ENCODE measurements at places on chromosomes 4 and X.

DNA sequence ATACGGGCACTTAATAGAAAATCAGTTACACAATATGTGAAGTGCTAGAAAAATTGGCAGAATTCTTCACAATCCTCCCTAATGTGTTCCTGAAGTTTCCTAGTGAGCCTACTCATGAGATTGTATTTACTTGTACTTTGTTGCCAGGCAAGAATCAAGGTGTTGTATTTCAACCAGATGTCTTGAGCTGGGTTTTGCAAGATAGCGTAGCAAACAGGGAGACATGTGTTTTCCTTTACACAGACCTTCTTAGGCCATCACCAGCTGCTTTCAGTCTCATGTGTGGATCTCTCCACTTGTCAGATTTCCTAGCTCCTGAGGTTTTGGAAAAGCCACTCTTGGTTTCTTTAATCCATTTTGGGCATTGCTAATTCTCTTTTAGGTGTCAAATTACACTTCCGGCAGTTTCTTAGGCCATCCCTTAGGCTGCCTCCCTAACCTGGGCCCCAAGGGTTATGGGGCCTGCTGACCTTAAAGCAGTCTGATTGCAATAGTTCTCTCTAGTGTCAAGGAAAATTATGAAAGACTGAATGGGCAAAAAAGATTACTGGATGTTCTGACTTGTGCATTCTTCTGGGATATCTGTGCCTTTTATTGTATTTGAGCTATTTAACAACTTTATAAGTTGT lies 12.2 kb upstream of the EDA start:
- no peak for DNase-seq

DNA sequence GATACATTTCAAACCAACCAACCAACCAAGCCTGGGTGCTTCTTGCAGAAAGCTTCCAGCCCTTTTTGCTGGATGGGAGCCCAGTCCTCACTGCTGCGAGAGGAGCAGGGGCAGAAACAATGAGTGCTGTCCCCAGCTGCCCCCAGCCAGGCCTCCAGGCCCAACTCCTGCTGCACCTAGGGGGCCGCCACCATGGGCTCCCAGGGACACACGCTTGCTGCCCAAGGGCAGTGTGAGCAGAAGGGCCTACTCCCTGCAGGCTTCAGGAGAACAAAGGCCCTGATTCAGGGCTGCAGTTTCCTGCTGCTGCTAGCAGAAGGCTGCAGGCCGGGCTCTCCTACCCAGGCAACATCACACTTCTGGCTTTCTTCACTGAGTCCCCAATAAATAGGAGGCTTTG lies 37.7 kb upstream of the ENPP6 start:
- DNase-seq: no peak

GRCh38 chrX:114717921-114718320 lies 134.0 kb downstream of the HTR2C start:
- DNase-seq: no peak

DNA sequence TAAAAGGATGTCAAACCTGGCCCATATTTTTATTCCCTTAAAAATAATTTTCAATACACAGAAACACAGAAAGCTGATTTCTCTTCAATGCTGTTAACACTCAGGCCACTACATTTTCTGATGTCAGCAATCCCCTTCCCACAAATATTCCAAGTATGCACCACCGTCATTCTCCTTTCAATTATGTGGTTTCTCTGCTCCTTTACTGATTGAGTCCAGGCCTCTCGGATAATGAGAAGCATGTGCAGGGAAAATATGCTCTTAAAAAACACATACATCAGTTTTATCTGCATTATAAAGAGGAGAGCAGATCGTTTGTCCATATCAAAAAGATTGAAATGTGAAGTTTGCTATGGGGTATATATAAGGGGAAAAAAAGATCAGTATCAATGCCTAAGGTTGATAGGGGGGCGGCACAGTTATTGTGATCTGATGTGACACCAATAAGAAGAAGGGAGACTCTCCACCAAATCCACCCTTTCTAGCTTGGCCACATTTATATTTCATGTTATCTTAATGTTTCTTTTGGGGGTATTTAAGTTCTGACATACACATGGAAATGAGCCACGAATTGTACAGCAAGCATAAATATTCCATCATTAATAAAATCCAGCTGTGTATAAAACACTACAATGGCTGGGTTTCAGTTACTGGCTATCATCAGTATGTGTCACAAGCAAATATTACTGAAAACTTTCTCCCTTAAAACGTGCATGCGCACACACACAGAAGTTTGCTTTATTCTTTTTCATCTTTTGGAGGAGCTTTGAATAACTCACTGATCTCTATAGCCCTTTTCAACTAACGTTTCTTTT lies 6.4 kb downstream of the AMOT start:
- DNase-seq: no peak

GRCh38 chr4:10346023-10346422 lies 111.2 kb downstream of the ZNF518B start:
- no peak for DNase-seq

DNA sequence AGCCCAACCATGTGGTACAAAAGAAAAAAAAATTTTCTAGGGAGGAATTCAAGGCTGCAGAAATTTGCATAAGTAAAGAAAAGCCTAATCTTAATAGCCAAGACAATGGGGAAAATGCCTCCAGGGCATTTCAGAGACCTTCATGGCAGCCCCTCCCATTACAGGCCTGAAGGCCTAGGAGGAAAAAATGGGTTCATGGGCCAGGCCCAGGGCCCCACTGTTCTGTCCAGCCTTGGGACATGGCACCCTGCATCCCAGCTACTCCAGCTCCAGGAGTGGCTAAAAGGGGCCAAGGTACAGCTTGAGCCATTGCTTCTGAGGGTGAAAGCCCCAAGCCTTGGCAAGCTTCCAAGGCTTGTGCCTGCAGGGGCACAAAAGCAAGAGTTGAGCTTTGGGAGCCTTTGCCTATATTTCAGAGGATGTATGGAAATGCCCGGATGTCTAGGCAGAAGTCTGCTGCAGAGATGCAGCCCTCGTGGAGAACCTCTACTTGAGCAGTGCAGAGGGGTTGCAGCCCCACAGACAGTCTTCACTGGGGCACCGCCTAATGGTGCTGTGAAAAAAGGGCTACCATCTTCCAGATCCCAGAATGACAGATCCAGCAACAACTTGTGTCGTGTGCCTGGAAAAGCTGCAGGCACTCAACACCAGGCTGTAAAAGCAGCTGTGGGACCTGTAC lies 111.0 kb downstream of the ANXA10 start:
- DNase-seq: no peak

DNA sequence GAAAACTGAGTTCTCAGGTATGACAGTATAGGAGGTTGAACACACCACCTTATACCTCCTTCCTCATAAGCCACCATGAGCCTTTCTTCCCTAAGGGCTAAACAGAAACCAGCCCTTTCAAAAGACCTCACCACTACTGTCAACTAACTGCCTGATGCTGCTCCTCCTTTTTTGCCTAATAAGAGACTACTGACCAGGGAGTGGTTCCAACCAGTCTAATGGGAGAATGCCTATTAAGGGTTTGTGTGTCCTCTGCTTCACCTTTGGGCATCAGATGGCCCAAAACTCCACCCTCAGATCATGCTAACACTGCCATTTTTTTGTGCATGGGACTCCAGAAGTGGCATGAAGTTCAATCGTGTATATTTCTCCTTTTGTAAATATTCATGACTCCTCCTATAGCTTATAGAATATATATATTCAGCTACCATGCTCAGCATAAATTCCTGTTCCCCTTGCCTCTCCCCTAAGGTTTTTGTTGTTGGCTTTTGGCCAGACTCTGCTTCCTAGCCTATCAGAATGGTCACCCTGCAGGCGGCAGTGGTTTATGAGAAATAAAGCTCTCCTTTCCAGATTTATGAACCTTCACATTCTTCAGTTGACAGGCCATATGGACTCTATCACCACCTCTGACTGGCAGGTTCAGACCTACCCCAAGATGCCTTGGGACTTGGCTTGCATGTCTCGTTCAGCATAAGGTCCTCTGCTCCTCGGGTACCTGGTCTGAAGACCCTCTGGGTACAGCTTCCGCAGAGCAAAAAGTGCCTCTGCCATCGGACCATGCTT lies 28.2 kb downstream of the FGFBP1 start:
- no peak for DNase-seq

GRCh38 chr4:7738458-7739076 lies 201.1 kb downstream of the AFAP1 start:
- no peak for DNase-seq

GRCh38 chr4:158018221-158018830 lies 154.5 kb downstream of the GASK1B start:
- DNase-seq: no peak

DNA sequence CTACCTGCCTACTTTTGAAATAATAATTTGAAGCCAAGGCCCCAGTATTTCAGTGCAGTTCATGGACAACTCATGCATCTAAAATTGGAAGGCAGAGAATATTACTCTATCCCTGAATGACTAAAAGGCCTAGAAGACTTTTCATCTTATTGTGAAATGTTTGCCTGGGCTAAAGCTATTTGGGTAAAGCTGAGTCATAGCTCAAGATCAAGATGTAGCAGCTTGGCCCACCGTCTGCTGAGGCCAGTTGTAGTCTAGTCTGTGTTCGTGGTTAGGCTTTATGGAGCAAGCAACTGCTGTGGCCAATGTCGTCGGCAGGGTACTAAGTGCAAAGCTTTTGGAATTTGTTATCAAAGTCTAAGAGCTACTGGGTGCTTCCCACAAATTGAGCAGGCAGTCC lies 929.1 kb downstream of the RAB28 start:
- DNase-seq: no peak

- DNase-seq: no peak
Measured at GRCh38 chr4:156536661-156537060, 434.9 kb downstream of the PDGFC start.

- no peak for DNase-seq
Measured at GRCh38 chr4:123597586-123597985, 201.0 kb downstream of the SPRY1 start.

GRCh38 chrX:13005661-13006473 lies 31.0 kb downstream of the TMSB4X start:
- DNase-seq: no peak

GRCh38 chr4:72663828-72664227 lies 94.8 kb upstream of the ADAMTS3 start:
- DNase-seq: no peak

DNA sequence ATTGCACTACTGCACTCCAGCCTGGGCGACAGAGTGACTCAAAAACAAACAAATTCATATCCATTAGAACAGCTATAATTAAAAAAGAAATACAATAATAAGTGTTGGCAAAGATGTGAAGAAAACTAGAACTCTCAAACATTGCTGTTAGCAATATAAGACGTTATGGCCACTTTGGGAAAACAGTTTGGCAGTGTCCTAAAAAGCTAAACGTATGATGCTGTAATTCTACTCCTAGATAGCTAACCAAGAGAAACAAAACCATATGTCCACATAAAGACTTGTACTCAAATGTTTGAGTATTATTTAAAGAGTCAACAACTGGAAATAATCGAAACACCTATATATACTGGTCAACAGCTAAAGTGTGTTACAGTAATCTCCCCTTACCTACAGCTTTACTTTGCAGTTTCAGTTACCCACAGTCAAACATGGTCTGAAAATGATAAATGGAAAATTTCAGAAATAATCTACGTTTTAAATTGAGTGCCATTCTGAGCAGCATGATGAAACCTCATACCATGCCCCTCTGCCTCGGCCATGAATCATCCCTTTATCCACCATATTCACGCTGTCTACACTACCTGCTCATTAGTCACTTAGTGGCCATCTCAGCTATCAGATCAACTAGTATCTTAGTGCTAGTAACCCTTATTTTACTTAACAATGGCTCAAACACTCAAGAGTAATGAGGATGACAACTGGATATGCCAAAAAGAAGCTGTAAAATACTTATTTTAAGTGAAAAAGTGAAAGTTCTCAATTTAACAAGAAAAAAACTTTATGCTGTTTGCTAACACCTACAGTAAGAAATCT lies 4.9 kb downstream of the ELF2 start:
- no peak for DNase-seq

GRCh38 chr4:145546175-145546915 lies 64.7 kb downstream of the SMAD1 start:
- no peak for DNase-seq

DNA sequence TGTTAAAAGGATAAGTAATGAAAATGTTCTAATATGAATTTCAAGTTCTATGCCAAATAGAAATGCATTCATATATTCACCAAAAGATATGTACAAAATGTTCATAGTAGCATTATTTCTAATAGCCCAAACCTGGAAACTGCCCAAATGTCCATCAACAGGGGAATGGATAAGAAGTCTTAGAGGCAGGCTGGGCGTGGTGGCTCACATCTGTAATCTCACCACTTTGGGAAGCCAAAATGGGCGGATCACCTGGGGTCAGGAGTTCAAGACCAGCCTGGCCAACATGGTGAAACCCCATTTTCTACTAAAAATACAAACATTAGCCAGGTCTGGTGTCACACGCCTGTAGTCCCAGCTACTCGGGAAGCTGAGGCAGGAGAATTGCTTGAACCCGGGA lies 2.3 kb upstream of the HPRT1 start:
- DNase-seq: no peak

GRCh38 chrX:136778916-136779315 lies 1.8 kb downstream of the ARHGEF6 start:
- no peak for DNase-seq

DNA sequence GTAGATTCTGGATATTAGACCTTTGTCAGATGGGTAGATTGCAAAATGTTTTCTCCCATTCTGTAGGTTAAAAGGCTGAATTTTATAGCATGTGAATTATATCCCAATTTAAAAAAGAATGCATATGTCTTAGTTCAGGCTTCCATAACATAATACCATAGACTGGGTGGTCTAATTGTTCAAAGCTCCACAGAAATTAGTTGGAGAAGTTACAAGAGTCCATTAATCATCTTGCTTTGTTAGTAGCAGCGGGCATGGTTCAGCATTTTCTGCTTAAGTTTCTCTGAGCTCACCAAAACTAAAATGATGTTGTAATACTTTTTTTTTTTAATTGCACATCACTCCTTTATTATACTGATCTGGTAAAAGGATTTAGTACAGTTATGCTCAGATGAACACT lies 1.8 kb downstream of the PGAM4 start:
- DNase-seq: no peak

- DNase-seq: no peak
Measured at GRCh38 chrX:134013092-134013497, 27.7 kb upstream of the GPC3 start.

GRCh38 chr4:16337936-16338335 lies 111.7 kb upstream of the TAPT1 start:
- DNase-seq: no peak

DNA sequence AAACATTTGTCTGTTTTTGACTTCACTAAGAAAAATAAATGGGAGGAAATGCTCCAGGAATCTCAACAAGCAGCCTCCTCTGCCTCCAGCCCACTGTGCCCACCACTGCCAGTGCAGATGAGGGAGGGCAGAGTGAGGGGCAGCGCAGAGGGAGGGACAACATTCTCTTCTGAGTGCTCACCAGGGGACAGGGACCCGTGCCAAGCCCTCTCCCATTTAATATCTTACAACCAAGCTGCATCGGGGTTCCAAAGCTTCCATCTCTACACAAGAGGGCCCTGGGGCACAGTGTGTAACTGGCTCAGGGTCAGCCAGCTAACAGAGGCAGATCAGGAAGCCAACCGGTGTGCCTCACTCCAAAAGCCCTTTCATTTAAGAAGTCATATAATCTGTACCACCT lies 120.4 kb downstream of the NSUN7 start:
- no peak for DNase-seq

GRCh38 chr4:98645527-98645926 lies 12.9 kb downstream of the TSPAN5 start:
- no peak for DNase-seq

GRCh38 chrX:111164728-111165127 lies 68.7 kb downstream of the PAK3 start:
- DNase-seq: no peak

- DNase-seq: no peak
Measured at GRCh38 chr4:102809691-102810090, 17.7 kb downstream of the UBE2D3 start.

- no peak for DNase-seq
Measured at GRCh38 chr4:26030260-26030667, 116.2 kb downstream of the SMIM20 start.
